SW 1271 (cell line): ENCODE measurements at places on chromosomes 2 and 18.

- DNase-seq = no peak
Measured at GRCh38 chr2:23601301-23601965, 216.5 kb downstream of the KLHL29 start.

- DNase-seq = no peak
Measured at GRCh38 chr2:143070704-143071103, 58.5 kb upstream of the ARHGAP15 start.

GRCh38 chr18:69956665-69957620 lies 9.3 kb upstream of the CD226 start:
- DNase-seq = no peak

DNA sequence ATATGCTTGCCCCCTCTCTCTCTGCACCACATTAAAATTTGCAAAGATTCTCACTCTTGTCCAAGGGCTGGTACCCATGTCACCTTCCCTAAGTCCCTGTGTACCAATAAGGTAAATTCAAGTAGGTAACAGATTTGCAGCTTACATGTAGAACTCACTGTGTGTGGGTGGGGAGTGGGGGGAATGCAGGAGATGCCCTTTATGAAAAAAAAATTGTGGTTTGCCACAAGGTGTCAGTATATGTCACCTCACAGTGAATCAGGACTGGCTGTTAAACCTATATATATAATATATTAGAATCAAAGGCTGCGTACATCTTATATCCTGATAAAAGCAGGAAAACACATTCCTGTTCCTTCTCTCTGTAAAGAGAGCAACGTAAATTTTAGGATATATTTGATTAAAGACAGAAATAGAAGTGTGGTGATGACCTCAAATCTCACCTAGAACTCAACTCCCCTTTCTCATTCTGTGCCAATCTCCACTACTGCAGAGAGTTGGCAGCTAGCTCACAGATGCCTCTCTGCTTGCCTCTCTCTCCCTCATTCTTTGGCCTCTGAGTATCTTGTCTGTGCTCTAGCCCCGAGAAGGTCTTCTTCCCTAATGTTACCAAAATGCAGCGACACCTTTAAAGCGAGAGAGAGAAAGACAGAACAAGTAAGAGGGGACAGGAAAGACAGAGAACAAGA lies 536 bp downstream of the XDH start:
- peak; percentile 37 for DNase-seq

DNA sequence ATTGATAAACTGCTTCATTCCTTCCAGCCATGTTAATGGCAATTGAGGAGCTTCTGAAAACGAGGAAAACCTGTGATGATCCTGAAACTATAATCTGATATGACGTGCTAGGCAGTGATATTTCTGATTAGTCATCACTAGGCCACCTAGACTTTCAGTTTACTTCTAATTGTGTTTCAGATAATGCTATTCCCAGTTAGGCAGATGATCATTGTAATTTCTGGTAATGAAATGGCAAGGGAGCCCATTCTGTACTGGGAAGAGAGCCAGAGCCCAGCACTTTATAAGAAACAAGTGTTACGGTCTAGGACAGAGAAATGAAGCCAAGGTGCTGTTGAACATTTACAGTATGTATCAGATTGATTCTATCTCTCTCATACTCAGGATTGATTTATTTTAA lies 106.2 kb downstream of the CPO start:
- DNase-seq = no peak

- no peak for DNase-seq
Measured at GRCh38 chr2:80086831-80087230, 217.7 kb downstream of the LRRTM1 start.

DNA sequence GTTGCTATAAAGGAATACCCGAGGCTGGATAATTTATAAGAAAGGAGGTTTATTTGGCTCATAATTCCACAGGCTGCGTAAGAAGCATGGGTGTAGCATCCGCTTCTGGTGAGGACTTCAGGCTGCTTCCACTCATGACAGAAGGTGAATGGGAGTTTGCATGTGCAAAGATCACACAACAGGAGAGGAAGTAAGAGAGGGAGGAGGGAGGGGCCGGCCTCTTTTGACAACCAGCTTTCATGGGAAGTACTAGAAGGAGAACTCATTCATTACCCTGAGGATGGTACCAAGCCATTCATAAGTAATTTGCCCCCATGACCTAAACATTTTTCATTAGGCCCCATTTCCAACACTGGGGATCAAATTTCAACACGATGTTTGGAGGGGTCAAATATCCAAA lies 386.8 kb upstream of the NETO1 start:
- DNase-seq = no peak

GRCh38 chr2:146776596-146776995 lies 1068.2 kb upstream of the ACVR2A start:
- no peak for DNase-seq

GRCh38 chr2:199704358-199705238 lies 146.4 kb downstream of the FTCDNL1 start:
- DNase-seq = no peak

DNA sequence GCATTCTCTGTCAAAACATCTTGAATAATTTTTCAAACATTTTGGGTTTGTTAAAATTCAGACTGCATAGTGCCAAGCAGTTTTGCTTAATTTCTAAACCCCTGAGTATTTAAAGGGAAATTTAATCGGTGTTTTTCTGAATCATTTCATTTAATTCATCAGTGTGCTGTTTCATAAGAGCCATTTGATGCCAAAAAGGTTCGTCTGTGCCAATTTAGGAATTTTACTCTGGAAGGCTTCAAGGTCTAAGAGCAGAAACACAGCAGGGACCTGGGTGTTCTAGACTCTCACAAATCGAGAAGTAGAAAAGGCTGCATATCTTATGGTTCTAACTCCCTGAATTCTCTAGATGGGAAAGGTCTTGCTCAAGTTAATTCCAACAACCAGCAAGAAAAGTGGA lies 311.9 kb upstream of the NT5C1B start:
- no peak for DNase-seq

- no peak for DNase-seq
Measured at GRCh38 chr18:57083485-57083884, 63.4 kb upstream of the BOD1L2 start.

DNA sequence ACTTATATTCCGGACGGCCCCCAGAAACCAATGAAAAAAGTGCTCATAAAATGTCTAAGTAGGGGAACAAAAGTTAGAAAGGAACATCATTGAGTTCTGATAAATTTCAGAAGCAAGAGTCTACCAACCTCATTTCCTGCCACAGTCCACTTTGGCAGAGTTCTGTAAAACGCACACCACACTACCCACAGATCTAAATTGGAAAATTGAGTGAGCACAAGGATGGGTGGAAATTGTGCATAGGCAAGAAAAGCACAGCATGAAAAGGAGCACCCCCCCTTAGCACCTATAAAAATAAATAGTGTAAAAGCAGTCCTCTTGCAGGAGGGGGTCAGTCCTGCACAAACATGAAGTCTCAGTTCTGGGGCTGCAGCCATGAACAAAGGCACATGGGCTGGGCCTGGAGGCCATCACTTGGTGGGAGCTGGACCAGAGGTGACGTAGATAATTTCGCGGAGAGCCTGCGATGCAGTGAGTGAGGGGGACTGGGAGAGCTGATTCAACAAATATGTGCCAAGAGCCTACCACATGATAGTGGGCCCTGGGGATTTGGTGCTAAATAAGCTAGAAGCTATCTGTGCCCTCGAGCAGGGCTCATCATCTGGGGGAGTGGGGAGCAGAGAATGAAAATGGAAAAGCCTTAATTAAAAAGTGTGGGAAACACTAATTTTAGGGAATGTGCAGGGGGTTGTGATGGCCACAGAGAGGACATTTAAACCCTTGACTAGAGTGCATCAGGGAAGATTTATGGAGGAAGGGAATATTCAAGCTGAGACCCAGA lies 48.9 kb upstream of the SPP2 start:
- DNase-seq = no peak

GRCh38 chr2:2960441-2961133 lies 417.0 kb downstream of the EIPR1 start:
- no peak for DNase-seq

DNA sequence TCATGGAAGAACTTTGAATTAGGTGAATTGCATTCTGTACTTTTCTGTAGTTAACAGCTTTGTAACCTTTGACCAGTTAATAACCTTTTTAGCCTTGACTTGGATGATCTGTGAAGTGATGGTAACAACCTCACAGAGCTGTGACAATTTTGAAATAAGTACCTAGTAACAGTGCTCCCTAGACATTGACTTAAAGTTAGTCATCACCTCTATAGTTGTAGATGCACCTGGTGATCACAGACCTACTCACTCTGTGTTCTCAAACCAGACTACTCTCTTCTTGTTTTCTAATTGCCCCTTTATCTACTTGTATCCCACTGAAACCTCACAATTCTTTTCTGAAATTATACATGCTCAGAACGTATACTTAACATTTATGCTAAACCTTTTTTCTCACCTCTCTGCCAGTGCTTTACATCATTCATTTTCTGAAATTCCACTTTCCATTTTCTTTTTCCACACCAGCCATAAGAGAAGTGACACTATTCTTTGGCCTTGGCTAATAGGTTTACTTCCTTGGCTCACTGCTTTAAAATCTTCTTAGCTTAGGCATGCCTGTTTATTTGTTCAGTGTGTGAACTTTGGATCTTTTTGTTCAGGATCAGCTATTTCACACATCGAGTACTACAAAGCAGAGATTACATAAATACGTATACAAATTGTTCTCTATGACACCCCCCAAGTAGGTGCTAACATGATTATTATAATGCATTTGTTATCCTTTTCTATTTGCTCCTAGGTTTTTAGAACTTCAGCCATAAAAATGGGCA lies 9.3 kb downstream of the YPEL5 start:
- no peak for DNase-seq

DNA sequence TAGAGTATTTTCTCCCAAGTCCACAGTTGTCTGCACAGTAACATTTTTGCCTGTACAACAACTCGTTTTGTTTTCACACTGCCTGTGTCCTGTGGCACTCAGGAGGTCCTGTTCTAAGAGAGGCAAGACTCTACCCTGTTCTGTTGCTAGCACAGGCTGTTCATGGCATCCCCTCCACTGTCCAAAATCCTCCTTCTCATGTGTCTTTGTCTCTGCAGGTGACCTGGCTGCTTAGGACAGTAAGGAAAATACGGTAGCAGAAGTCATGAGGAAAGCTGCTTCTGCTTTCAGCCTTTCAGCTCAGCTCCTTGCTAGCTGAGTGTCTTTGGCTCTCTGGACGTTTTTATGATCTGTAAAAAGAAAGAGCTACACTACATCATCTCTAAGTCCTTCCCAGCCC lies 205.9 kb downstream of the C1D start:
- DNase-seq = no peak

- DNase-seq = peak; percentile 26
Measured at GRCh38 chr18:65938592-65939372, 188.0 kb downstream of the CDH7 start.

DNA sequence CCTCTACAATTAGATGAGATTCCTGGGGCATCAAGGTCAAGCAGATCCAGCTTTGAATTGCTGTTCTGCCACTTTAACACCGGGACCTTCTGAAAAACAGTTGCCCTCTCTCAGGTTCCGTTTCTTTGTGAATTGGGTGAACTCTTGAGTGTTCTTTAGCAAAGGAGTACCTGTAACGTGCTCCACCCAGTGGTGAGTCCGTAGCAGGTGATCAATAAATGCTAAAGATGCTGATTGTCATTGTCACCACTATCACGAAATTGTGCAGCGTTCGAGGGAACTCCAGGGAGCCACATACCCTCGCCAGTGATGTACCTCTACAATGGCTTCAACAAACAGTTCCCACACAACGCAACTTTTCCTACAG lies 81.9 kb downstream of the TCF7L1 start:
- no peak for DNase-seq

GRCh38 chr2:203646961-203647360 lies 59.5 kb upstream of the CD28 start:
- no peak for DNase-seq

- DNase-seq = no peak
Measured at GRCh38 chr2:156189143-156189542, 143.4 kb downstream of the NR4A2 start.

DNA sequence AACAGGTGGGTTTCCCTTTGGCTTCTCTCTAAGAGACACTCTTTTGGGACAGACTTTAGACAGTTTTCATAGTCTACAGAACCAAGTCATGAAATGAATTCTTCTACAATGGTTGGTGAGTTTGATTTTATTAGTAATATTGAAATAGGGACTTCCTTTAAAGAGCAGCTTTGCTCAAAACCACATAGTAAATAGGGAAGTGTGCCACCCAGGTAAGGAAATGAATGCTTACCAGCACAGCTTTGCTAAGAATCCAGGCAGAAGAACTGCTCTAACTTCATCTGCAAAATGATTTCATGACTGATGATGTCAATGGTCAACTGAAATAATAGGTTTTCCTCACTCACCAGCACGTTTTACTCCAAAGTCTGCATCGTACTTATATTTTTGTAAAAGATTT lies 89.2 kb downstream of the NYAP2 start:
- no peak for DNase-seq

GRCh38 chr2:119205001-119205706 lies 18.5 kb upstream of the STEAP3 start:
- no peak for DNase-seq

DNA sequence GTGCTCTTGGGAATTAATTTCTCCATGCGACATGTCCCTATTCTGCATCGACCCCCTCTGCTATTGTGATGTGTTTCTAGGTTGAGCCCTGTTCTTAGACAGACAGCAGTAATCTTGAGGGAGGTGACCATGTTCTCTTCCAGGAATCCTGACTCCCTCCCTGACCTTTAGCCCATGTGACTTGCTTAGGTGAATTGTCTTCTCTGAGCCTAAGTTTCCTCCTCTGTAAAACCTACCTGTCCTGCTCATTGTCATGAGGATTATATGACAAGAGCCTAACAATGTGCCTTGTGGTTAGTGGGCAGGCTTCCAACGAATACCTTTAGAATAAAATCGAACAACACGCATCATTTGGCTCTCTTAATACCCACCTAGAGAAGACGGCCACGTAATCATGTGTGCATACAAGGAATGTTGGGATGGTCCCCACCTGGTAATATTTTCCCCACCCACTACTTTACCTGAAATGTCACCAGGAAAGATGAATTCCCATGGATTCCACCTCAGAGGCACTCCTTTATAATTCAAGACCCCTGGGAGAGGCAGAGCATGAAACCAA lies 59.8 kb downstream of the HAUS1 start:
- DNase-seq = no peak

DNA sequence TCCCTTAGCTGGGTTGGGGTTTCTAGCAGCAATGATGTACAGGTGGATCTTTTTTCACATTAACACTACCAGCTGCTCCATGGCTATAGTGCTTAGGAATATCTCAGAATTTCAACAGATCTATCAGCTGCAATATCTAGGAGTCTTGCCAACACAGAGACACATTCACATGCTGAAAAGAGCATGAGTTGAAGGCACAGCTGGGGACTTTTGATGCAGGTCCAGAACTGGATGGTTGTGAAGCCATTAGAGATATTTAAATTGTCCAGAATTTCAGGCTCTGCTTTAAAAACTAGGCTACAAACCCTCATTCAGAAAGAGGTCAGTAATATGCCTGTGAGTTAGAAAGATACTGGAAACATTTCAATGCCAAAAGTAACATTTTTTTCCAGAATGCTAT lies 122.2 kb upstream of the CCDC195 start:
- DNase-seq = no peak
